Vagina (tissue), 2 donors: ENCODE measurements at places on chromosomes 2 and 18. TPM values are rescaled to one million over a fixed set of nuclear protein-coding genes. Genes with fewer than 3 reads are reported as not detected.

- H3K36me3 ChIP-seq = no peaks in the 10 kb centered on the region
- H3K27ac ChIP-seq = no peak overlapping the region
- no peaks in the 10 kb centered on the region for H3K27me3 ChIP-seq
- H3K4me3 ChIP-seq = no peak overlapping the region
- H3K4me1 ChIP-seq = no peaks in the 10 kb centered on the region
Measured at GRCh38 chr18:51006061-51006818, 23.8 kb upstream of the SMAD4 start.

GRCh38 chr18:52334896-52335295, 5.1 kb upstream of the DCC start:
- no peaks in the 10 kb centered on the region for H3K27me3 ChIP-seq
- no peak overlapping the region for H3K4me3 ChIP-seq
- no peaks in the 10 kb centered on the region for H3K36me3 ChIP-seq
- DNase-seq = no peak

GRCh38 chr2:238710032-238710735, 137.7 kb upstream of the TWIST2 start:
- DNase-seq = no peak
- H3K27me3 ChIP-seq = no peaks in the 10 kb centered on the region
- no peak overlapping the region for H3K4me3 ChIP-seq
- no peaks in the 10 kb centered on the region for H3K36me3 ChIP-seq
- H3K27ac ChIP-seq = peak overlapping the region; percentile 36
- peaks cover 16% of the 10 kb centered on the region for H3K4me1 ChIP-seq

- no peak overlapping the region for H3K27ac ChIP-seq
- H3K36me3 ChIP-seq = no peaks in the 10 kb centered on the region
- no peaks in the 10 kb centered on the region for H3K27me3 ChIP-seq
- H3K4me3 ChIP-seq = no peak overlapping the region
Measured at GRCh38 chr2:139600166-139600565, 820.0 kb upstream of the NXPH2 start.

GRCh38 chr2:105780606-105781005, 35.9 kb downstream of the NCK2 start:
- H3K4me1 ChIP-seq = peaks cover 51% of the 10 kb centered on the region
- no peaks in the 10 kb centered on the region for H3K27me3 ChIP-seq
- H3K27ac ChIP-seq = no peak overlapping the region
- DNase-seq = no peak
- H3K4me3 ChIP-seq = no peak overlapping the region

- no peak overlapping the region for H3K27ac ChIP-seq
- H3K4me1 ChIP-seq = peaks cover 18% of the 10 kb centered on the region
- H3K4me3 ChIP-seq = peak overlapping the region; percentile 59
- H3K36me3 ChIP-seq = no peaks in the 10 kb centered on the region
Measured at GRCh38 chr18:36298126-36298741, 721 bp downstream of the FHOD3 start.

GRCh38 chr2:134276381-134277172, 22.7 kb downstream of the MGAT5 start:
- no peak overlapping the region for H3K4me3 ChIP-seq
- no peak for DNase-seq
- H3K27me3 ChIP-seq = no peaks in the 10 kb centered on the region
- H3K4me1 ChIP-seq = no peaks in the 10 kb centered on the region
- H3K36me3 ChIP-seq = no peaks in the 10 kb centered on the region

GRCh38 chr2:121897335-121897970, 142.0 kb downstream of the TSN start:
- H3K4me3 ChIP-seq = no peak overlapping the region
- H3K36me3 ChIP-seq = no peaks in the 10 kb centered on the region
- no peak for DNase-seq
- no peak overlapping the region for H3K27ac ChIP-seq
- H3K27me3 ChIP-seq = no peaks in the 10 kb centered on the region

GRCh38 chr2:10369269-10370255, 66.9 kb downstream of the HPCAL1 start:
- no peak overlapping the region for H3K27ac ChIP-seq
- H3K4me1 ChIP-seq = no peaks in the 10 kb centered on the region
- H3K4me3 ChIP-seq = no peak overlapping the region
- no peaks in the 10 kb centered on the region for H3K27me3 ChIP-seq
- no peak for DNase-seq

DNA sequence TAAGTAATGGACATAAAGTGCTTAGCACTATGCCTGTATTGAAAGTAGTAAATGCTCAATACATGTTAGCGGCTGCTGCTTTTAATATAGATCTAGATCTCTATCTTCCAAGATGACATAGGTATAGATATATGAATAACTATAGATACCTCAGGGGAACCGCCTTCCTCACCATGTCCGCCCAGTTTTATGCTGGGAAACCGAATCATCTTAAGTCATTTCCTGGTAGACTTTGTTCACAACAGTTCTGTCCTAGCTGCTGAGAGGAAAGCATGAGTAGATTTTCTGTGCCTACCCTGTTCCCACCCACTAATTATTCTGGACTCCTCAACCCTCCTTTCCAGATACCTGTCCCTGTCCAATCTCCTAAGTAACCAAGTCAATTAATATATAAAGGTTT, 21.6 kb upstream of the ITM2C start:
- no peak for DNase-seq
- no peak overlapping the region for H3K4me3 ChIP-seq
- no peaks in the 10 kb centered on the region for H3K27me3 ChIP-seq

DNA sequence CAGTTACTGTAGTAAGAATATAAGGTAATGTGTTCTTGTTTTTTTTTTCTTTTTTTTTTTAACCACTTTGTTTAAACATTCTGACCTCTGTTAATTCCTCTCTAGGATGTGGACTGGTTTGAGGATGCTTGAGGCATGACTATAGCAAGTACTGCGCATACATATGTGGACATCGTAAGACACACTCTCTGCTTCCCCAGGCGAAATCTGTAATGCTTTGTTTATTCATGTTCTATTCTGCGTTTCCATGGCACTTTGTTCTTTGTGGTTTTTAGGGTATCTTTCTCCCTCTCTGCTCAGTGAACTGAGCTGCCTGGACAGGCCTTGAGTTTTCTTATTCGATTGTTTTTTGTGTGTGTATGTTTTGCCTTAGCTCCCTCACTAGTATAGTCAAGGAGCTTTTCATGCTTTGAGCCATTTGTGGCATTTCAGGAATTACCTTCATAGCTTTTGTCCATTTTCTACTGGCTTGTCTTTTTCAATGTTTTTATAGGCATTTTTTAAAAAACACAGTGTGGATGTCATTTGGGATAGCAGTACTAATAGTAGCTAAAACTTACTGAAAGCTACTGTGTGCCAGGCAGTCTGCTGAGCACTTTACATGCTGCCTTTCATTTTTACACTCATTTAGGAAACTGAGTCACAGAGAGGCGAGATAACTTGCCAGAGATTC, 1.9 kb upstream of the SH3BP4 start:
- H3K36me3 ChIP-seq = no peaks in the 10 kb centered on the region
- H3K27ac ChIP-seq = no peak overlapping the region
- DNase-seq = no peak
- H3K4me1 ChIP-seq = peaks cover 31% of the 10 kb centered on the region
- H3K4me3 ChIP-seq = no peak overlapping the region

DNA sequence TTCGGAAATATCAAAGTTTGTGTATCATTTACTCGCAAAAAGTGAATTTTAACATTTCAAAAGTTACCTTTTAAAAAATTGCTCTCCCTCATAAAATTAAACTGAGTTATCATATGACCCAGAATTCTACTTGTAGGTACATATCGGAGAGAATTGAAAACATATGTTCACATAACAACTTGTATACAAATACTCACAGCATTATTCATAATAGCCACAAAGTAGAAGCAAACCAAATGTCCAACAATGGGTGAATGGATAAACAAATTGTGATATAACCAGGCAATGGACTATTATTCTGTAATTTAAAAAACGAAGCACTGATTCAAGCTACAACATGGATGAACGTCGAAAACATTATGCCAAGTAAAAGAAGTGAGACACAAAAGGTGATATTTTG, 412.0 kb upstream of the TCF4 start:
- no peak for DNase-seq
- H3K4me3 ChIP-seq = no peak overlapping the region
- H3K27ac ChIP-seq = no peak overlapping the region

DNA sequence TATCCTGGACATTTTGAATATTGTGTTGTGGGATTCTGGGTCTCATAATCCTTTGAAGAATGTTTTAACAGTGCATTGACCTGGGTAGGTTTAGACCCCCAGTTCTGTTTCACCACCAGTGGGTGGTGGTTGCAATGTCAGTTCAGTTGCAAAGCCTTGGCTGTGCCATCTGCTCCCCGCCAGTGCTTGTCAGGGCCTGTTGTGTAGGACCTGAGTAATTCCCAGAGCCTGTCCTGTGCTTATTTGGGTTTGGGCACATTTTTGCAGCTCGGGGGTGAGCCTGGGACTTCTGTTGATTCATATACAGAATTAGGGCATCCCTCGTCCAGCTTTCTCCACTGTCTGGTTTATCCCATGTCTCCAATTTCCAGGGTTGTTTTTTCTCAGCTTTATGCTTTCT, 24.8 kb downstream of the ATP9B start:
- H3K4me3 ChIP-seq = no peak overlapping the region
- no peak for DNase-seq
- H3K4me1 ChIP-seq = peaks cover 21% of the 10 kb centered on the region
- no peak overlapping the region for H3K27ac ChIP-seq

DNA sequence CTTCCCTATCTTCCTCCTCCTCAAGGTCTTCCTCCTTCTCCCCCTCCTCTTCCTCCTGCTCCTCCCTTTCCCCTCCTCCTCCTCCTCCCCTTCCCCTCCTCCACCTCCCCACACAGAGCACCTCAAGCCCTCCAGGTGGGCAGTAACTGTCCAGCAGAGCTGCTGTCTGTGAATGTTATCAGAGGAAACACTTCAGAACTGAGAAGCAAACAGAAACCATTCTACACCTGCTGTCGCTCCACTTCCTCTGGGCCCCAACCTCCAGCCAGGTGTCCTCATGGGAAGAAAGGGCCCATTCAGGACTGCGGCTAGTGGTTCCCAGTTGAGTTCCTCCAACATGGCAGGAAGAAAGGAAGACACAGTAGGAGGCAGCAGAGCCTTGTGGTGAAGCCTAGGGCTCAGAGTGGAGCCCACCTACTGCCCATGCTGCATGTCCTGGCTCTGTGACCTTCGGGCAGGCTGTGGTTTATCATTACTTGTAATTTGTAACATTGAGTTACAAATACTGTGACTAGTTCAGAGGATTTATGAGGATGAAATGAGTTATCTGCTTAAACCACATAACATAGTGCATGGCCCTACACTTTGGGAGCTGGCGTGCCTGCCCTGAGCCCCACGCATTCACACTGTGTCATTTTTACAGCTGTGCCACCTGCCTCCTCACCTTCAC, 165.9 kb upstream of the ID2 start:
- no peaks in the 10 kb centered on the region for H3K27me3 ChIP-seq
- H3K4me3 ChIP-seq = no peak overlapping the region
- no peak for DNase-seq
- no peak overlapping the region for H3K27ac ChIP-seq
- H3K36me3 ChIP-seq = no peaks in the 10 kb centered on the region
- no peaks in the 10 kb centered on the region for H3K4me1 ChIP-seq

DNA sequence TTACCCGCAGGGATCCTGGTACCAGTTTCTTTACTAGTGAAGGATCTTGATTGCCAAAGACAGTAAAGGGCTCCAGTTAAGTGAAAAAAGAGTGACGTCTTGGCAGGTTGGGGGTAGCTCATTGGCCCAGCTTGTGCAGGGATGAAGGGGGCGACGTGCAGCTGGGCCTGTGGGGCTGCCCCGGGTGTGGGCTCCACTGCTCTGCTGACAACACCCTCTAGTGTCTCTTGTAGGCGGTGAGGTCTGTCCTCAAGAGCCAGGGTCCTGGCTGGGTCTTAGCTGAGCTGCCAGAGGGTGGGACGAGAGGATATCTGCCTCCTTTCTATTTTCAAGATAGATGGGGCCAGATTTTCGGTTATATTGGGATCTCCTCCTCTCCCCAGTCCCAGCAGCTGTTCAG, 6.1 kb downstream of the ARHGEF4 start:
- H3K27ac ChIP-seq = no peak overlapping the region
- DNase-seq = no peak
- H3K4me1 ChIP-seq = no peaks in the 10 kb centered on the region
- no peak overlapping the region for H3K4me3 ChIP-seq

DNA sequence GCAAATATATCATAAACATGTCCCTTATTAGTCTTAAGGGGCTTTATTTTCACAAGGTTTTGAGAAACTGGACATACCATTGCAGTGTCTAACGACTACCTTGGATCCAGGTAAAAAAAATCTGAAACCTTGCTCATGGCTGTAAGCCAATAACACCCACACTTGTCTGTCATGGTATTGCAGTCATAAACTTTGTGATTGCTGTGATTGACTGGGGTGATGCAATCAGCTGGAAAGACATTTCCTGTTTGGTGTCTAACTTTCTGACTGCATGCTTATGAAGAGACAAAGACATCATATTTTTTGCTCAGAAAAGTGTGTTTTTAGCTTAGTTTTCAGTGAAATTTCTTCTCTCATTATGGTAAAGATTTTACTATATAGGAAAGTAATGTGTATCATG, 635.0 kb downstream of the TSN start:
- H3K4me3 ChIP-seq = no peak overlapping the region
- no peak for DNase-seq
- no peaks in the 10 kb centered on the region for H3K36me3 ChIP-seq
- no peak overlapping the region for H3K27ac ChIP-seq

GRCh38 chr2:230949966-230950873, 25.2 kb upstream of the GPR55 start:
- no peak overlapping the region for H3K27ac ChIP-seq
- H3K4me3 ChIP-seq = no peak overlapping the region
- H3K4me1 ChIP-seq = no peaks in the 10 kb centered on the region
- H3K27me3 ChIP-seq = no peaks in the 10 kb centered on the region
- DNase-seq = no peak

DNA sequence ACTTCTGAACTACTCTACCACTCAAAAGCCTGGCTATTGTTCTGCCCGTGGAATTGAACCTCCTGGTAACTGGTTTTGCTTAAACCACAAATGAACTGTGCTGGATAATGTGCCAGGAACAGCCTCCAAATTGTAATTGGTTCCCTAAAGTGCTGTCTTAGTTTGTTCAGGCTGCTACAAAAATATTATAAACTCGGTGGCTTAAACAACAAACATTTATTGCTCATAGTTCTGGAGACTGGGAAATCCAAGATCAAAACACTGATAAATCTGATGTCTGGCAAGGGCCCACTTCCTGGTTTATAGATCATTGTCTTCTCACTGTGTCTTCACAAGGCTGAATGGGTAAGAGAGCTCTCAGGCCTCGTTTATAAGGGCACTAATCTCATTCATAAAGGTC, 149.2 kb upstream of the NCKAP5 start:
- H3K4me3 ChIP-seq = no peak overlapping the region
- peaks cover 5% of the 10 kb centered on the region for H3K4me1 ChIP-seq
- no peaks in the 10 kb centered on the region for H3K36me3 ChIP-seq

Gene TTC32
- total RNA-seq = 15.2 TPM

Gene CHST9
- 0.74 TPM for total RNA-seq

Gene EFR3B
- 1.5 TPM for total RNA-seq

Gene RNF144A
- total RNA-seq = 17.2 TPM

Gene ALPI
- total RNA-seq = not detected

Gene NRP2
- 65.6 TPM for total RNA-seq

Gene GPR55
- 2.7 TPM for total RNA-seq

Gene ABCB11
- total RNA-seq = not detected

Gene CTAGE1
- total RNA-seq = not detected

Gene NPHP1
- total RNA-seq = 4.9 TPM

Gene CPSF3
- 19.4 TPM for total RNA-seq
